ENCODE measurements at places on chromosomes 1 and 21.

DNA sequence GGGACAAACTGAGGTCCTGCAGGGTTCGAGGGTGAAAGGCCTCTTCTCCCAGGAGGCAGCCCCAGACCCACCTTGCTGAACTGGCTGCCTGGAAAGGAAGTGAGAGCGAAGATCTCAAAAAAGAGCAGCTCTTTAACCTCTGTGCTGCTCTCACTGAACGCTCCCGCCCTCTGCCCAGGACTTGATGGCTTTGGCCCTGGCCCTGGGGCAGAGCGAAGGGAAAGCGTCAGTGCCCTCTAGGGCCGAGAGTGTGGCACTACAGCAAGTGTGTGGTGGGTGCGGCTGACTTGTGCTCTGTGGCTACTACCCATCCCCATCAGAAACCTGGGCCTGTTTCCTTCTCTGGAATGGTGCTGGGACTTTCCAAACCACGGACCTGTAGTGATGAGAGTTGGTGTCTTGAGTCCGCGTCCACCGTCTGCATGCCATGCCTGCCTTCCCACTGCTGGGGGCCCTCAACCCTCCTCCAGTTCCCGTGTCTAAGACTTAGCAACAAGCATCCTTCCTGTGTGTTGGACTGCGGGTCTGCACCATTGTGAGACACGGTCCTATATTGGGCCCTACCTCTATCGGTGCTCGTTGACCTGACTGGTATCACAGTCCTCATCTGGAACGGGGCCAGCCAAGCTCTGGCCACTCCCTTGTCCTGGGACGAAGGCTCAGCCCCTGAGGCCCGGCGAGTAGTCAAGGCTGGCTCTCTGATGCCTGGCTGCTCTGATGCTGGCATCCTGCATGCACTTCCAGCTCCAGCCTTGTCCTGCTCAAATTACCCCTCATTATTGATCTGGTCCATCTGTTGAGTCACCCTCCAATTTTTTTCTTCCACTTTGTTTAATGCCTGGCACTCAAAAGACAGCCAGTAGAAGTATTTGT is 180.3 kb downstream of the DISC1 start:
- no peak overlapping the region for H3K27ac ChIP-seq
- peak; percentile 69 for DNase-seq
- H3K4me1 ChIP-seq: no peaks in the 10 kb centered on the region

- H3K4me1 ChIP-seq: peaks cover 3% of the 10 kb centered on the region
- H3K27me3 ChIP-seq: no peaks in the 10 kb centered on the region
- no peaks in the 10 kb centered on the region for H3K36me3 ChIP-seq
Measured at GRCh38 chr1:110341872-110342331, 2.7 kb downstream of the RBM15 start.

DNA sequence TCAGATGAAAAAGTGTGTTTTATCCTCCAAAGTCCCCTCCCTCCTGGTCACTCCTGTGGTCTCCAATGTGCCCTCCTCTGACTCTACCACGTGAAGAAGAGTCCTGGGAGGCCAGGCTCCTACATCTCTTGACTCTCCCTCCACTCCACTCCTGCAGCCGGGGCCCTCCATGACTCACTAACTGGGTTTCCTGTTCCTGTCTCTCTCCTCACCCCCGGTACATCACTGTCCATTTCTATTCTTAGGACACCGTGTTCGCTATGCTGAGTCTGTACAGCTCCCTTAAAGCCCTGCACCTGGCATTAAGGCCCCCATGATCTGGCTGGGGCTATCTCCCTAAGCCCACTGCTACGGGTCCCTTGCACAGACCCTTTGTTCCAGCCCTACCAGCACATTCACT is 93.4 kb downstream of the BCAR3 start:
- no peaks in the 10 kb centered on the region for H3K27me3 ChIP-seq
- no peak overlapping the region for H3K27ac ChIP-seq
- no peak overlapping the region for H3K4me3 ChIP-seq
- no peaks in the 10 kb centered on the region for H3K4me1 ChIP-seq

GRCh38 chr1:3221112-3222041 is 152.4 kb downstream of the PRDM16 start:
- no peaks in the 10 kb centered on the region for H3K4me1 ChIP-seq
- DNase-seq: no peak
- H3K36me3 ChIP-seq: no peaks in the 10 kb centered on the region
